ENCODE measurements at places on chromosomes 5 and 9. TPM values are rescaled to one million over a fixed set of nuclear protein-coding genes. Genes with fewer than 3 reads are reported as not detected.

NSG2 gene
- total RNA-seq = not detected

GRCh38 chr5:166758151-166758550 is 1533.3 kb upstream of the WWC1 start:
- no peak for DNase-seq

DNA sequence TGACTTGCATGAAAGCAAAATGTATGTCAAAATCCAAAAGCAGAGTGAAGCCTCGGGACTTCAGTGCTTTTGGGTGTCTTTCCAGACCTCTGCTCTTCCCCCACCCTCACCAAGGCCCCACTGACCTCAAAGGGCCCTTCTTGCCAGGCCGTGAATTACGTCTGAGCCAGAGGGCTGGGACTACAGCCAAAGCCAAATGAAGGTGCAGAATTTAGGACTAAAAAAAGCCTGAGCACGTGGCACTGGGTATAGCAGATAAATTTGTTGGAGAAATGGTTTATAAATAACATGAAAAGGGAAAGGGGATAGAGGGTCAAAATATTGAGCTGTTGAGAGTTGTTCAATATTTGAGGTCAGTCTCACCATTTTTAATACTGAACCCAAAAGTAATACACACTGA is 163.4 kb downstream of the GHR start:
- DNase-seq = no peak

C5orf58 gene
- not detected for total RNA-seq

GRCh38 chr9:108631496-108632285 is 224.1 kb downstream of the ACTL7B start:
- DNase-seq = no peak

HACD4 gene
- 10.6 TPM for total RNA-seq

CCNJL gene
- total RNA-seq = 16.6 TPM

DNA sequence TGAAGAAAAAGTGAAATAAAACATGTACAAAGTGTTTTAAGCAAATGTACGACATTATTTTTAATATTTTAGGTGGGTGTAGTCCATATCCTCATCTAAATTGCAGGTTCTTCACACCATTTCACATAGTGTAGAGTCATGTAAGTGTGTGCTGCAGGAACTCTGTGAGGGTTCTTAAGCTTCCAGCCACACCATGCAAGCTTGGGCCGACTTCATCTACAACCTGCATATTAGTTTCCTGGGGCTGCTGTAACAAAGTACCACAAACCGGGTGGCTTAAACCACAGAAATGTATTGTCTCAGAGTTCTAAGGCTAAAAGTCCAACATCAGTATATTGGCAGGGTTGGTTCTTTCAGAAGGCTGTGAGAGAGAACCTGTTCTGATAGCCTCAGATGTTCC is 10.2 kb downstream of the PAM start:
- no peak for DNase-seq

UBLCP1 gene
- total RNA-seq = 25.0 TPM

DNA sequence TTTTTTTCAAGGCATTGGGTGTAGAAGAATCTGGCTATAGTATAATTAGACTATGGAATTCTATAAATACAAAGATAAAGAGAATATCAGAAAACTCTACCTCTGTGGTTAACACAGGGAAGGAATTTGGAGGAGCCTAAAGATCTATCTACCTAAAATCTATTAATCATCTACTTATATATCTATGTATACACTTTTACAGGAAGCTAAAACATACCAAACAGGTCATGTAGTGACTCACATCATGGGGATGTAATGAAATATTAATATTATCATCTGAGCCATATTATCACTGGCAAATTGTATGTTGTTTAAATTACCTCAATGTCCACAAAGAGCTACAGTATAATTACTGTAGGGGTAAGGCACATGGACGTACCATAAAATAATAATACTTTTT is 1748.2 kb downstream of the EFNA5 start:
- DNase-seq = no peak

PCDHGA10 gene
- total RNA-seq = 6.2 TPM

DNA sequence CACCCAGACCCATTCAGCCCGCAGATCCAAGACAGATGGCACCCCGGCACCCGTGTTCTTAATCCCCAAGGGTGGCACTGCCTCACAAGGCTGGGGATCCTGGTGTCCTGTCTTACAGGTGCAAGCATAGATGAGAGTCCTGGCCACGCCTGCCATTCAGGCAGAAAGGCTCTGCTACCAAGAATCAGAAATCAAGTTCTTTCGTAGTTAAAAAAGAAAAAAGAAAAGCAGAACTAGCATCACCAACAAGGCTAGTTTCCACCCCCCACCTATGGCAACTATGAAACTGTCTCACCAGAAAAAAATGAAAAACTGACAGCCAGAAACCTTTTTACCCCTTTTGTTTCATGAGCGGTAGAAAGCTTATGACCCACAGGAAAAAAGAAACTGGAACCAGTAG is 170.4 kb downstream of the SYK start:
- DNase-seq = no peak

SGCD gene
- 7.5 TPM for total RNA-seq

- DNase-seq = no peak
Measured at GRCh38 chr5:153523211-153523610, 32.7 kb downstream of the GRIA1 start.

GRCh38 chr9:136726631-136727191 is 14.3 kb downstream of the DIPK1B start:
- DNase-seq = no peak

- no peak for DNase-seq
Measured at GRCh38 chr5:32889078-32889477, 178.0 kb downstream of the NPR3 start.

DNA sequence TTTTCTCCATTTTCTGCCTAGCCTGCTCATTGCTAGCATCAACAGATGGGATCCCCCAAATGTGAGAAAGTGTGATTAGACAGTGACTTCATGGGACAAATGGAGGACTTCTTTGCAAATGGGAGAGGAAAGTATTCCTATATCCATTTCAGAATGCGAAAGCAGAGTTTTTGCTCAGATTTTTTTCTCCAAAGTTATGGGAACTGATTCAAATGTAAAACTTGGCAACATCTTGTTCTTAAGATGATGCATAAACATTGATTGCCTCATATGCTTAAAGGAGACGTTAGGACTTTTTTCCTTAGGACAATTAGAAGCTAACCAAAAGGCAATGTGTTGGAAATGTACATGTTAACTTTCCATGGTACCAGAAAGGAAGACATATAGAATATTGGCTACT is 704.3 kb upstream of the ZNF608 start:
- DNase-seq = no peak

GRCh38 chr5:54844905-54845566 is 140.4 kb downstream of the ESM1 start:
- no peak for DNase-seq

GRCh38 chr9:90611568-90611967 is 31.1 kb downstream of the DIRAS2 start:
- DNase-seq = no peak

AHRR gene
- total RNA-seq = 11.3 TPM

DNA sequence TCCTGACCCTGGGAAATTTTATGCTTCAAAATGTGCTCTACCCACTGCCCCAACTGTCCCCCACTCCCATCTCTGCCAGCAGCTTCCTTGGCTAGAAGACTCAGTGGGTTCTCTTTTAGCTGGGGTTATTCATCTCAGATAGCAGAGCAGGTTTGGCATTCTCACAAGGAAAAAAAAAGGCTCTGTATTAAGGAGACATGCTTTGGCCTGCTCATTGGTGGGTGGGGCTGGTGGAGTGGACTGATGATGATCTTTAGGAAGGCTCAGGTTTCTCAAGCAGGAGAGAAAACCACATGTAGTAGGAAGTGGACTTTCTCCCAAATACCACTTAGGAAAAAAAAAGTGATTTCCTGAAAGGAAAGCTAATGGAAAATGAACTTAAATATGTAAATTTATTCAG is 279.2 kb upstream of the ZNF462 start:
- DNase-seq = no peak

ZSWIM6 gene
- 15.7 TPM for total RNA-seq

DNA sequence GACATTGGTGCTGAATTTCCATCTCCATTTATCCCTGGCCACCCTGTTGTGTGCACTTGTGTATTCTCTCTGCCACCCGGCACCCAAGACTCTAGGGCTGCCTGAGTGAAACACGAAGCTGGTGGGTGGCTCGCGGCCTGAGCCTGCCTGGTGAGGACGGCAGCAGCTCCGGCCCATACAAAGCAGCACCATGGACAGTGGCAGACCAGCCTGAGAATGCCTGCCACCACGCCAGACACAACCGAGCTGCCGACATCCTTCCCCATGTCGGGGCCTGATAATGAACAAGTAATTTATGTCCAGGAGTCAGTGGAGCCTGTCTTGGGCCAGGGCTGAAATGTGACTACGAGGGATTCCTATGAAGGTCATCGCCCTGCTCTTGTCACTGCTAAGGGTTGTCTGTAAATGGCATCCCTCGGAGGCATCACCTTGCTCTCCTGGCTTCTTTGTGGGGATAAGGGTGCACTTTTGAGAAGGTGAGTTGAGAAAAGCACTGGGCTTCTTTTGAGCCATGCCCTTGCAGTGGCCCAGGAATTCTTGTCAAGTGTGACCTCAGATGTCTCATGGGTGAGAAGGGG is 175.7 kb downstream of the MELK start:
- DNase-seq = no peak

GRCh38 chr5:111743988-111744387 is 13.0 kb downstream of the NREP start:
- DNase-seq = no peak

- no peak for DNase-seq
Measured at GRCh38 chr5:9020996-9021395, 524.9 kb downstream of the SEMA5A start.

DNA sequence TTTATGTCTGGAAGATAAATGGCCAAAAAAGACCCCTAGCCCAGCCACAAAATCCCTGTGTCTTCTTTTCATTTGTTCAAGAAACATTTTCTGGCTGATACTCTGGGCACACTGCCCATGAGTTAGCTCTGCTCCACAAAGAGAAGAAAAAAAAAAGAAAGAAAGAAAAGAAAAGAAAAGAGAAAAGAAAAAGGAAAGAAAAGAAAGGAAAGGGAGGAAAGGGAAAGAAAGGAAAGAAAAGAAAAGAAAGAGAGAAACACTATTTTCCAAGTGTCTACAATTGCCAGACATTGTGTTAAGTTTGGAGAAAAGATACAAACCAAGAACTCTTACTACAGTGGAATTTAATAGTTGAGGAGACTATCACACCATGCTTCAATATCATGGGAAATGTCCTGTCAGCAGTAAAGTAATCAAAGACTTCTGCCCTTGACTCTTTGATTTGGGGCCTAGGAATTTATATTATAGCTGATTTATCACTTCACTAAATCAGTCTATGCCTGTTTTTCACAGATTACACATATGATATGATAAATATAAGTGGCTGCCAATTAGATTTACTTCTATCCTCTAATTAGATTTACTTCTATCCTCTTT is 3.0 kb downstream of the TRMO start:
- no peak for DNase-seq

DNA sequence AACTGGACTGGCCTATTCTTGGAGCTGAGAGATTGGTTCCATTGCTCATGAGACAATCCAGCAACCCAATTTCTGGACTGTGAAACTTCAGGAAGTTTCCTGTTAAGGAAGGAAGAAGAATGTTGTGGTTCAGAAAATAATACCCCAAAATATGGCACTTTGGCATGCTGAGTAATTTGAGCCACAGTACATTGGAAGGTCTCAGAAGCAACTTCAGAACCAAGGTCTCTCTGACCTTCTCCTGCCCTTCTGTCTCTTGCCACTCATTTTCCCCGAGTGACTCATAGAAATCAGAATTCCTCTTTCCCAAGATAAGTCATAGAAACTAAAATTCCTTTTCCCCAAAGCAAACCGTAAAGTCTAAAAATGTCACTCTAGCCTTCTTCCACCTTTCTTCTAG is 1366.1 kb downstream of the PTPRD start:
- no peak for DNase-seq

- peak; percentile 64 for DNase-seq
Measured at GRCh38 chr9:96027251-96028131, 152.0 kb downstream of the ERCC6L2 start.

EIF4E1B gene
- total RNA-seq = not detected

TLE1 gene
- total RNA-seq = 19.2 TPM

ADAMTS16 gene
- 0.26 TPM for total RNA-seq

GRCh38 chr9:28031521-28032267 is 458.4 kb upstream of the C9orf72 start:
- no peak for DNase-seq

TRIP13 gene
- 0.81 TPM for total RNA-seq

ZMYND19 gene
- 18.3 TPM for total RNA-seq

- DNase-seq = no peak
Measured at GRCh38 chr9:131349522-131349880, 44.4 kb upstream of the PRRC2B start.

SPATA31D4 gene
- total RNA-seq = not detected

GRCh38 chr5:103587185-103587748 is 24.7 kb upstream of the NUDT12 start:
- no peak for DNase-seq

Measured in upper lobe of right lung (tissue), 1 donor.